ENCODE measurements at places on chromosomes 6 and 20.

GRCh38 chr6:153085239-153085638 is 45.8 kb downstream of the RGS17 start:
- no peak for DNase-seq

GRCh38 chr6:157225575-157225995 is 97.7 kb downstream of the TMEM242 start:
- no peak for DNase-seq

GRCh38 chr20:3800256-3800877 is 4.3 kb downstream of the CDC25B start:
- no peak for DNase-seq

DNA sequence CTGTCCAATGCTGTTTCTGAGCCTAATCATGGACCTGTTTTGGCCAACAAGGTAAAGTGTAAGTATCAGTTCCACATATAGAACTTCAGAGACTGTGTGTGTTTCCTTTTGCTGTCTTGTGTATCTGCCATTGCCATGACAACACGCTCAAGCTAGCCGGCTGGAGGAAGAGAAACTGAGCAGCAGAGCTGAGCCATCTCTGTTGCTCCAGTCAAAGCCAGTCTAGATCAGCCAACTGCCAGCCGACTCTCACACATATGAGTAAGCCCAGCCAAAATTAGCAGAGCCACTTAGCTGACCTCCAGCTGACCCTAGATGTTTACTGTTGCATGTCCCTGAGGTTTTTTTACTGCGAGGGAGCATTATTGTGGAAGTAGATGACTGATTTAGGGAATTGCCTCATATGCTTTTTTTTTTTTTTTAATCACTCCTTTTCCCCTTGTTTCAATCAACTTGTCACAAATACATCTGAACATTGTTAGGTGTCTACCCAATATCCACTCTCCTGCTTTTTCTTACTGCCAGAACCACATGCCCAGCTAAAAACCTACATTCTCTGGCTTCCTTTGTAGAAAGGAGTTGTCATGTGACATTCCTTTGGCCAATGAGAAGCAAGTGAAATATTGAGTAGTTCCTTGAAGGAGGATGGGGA is 304.3 kb upstream of the SUPT3H start:
- DNase-seq: no peak

DNA sequence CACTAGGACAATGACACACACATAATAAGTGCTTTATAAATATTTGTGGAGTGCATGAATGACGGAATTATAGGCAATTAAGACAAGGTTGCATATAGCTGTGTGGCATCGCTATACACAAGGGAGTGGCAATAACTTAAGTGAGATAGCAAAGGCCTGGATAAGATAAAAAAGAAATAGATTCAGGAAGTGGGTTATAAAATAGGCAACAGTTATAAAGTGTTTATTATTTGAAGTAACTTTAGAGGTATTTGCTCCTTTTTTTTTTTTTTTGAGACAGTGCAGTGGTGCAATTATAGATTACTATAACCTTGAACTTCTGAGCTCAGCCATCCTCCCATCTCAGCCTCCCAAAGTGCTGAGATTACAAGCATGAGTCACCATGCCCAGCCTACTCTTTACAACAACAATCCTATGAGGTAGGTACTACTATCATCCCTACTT is 75.9 kb upstream of the LOC128125822 start:
- DNase-seq: no peak
